ENCODE measurements at places on chromosomes 3 and 15.

DNA sequence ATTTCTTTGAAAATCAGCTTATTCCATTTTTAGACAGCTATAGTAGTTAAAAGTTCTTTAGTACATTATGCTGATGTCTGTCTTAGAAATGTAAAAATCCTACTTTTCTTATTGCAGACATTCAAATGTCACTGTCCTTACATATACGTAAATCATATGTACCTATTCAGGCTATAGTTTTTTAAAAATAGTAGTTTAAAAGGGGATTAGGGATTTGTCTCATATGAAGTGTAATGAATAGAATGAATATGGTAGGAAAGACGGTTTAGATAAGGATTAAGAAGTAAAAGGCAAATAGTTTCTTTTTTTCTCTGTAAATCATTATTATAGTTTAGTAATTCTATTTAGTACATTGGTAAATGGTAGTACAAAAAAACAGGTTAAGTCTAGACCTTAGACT is 7.4 kb downstream of the DIPK2A start:
- no peak for DNase-seq

GRCh38 chr3:184339001-184339400 is 1.6 kb downstream of the FAM131A start:
- DNase-seq = no peak

- no peak for DNase-seq
Observed at GRCh38 chr3:169158379-169158778, 505.1 kb downstream of the MECOM start.

DNA sequence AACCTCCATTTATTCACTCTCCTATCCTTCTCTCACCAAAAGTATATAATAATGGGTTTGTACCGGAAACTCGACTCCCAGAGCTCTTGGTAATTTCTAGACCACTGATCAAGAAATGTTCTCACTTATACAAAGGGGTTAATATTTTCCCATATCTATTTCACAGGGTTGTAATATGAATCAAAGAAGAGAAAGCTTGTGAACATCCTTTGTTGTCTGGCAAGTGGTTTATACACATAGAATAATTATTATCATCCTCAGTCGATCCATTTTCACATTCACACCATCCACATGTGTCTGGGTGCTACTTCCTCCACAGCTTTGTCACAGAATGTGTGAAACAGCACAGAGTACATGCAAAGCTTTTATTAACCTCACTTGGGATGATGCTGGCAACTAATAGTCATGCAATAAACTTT is 29.9 kb upstream of the STT3B start:
- no peak for DNase-seq

- no peak for DNase-seq
Observed at GRCh38 chr3:163577271-163577670, 1501.0 kb downstream of the SI start.

DNA sequence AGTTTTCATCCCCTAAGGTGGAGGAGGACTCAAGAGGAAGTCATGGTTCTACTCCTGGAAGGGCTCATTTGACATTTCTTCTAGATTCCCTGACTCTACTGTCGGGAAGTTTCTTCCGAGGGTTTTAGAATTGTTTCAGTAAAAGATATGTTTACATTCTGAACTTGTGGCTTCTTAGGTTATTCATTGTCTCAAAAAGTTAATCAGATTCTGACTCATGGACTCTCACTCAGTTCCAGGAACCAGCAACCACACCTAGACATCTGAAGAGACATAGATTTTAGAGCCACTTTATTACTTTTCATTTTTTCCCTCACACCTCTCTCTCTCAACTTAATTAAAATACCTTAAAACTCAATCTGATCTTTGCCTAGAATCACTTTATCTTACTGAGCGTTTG is 862.6 kb downstream of the AGBL1 start:
- DNase-seq = no peak

GRCh38 chr3:149080699-149081091 is 5.6 kb downstream of the HLTF start:
- DNase-seq = no peak

DNA sequence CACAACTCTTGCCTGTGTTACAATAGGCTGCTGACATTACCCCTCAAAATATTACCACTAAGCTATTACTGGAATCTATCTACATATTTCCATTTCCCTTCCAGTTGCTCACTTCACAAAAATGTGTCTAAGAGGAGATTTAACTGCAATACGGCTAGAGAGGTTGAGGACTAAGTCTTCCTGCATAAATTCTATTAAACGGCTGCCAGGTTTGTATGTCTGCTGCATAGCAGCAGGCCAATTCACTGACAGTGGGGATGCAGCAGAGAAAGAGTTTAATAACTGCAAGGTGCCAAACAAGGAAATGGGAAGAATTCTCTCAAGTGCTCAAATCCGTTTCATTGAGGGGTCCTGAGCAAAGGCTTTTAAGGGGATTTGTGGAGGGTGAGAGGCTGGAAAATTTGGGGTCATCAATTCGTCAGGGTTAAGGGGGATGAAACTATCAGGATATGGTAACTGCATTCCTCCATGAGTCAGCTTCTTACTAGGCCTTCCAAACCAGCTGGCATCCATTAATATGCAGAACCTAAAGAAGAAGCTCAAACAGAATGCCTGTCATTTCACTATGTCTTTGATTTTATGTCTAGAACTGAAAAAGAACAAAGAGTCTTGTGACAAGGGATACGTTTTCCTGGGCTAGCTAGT is 675.6 kb downstream of the TBL1XR1 start:
- DNase-seq = no peak

DNA sequence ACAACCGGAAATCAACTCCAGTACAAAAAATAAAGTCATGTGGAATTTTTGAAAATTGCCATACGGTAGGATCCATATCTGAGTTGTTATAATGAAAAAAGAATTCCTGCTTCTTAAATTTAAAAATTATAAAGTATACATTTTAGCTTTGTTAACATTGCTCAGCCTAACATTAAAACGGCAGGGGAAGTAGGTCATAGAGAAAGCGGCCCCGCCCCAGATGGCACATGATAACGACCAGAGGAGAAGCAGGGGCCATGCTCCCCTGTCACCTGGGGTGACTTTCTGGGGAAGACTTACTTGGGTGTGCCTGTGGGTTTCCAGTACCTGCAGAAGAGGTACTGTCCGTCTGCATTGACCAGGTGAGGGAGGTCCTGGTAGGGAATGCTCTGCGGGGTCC is 921 bp downstream of the MGLL start:
- DNase-seq = no peak

DNA sequence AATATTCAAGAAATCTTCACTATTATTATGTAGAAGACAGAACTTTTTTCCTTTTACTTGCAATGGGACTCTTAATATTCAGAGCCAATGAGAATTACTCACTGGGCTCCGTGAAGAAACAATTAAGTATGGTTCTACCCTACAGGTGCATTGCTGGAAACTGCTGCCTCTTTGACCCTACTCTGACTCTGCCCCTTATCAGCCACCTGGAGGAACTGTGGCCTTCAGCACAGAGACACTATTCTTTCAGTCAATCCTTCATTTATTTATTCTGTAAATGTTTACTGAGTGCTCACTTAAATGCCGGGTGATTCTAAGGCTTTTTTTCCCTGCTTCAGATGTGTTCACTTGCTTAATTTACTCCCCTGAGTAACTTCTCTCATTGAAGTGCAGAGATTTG is 163.2 kb downstream of the SYNPR start:
- DNase-seq = no peak

- DNase-seq = no peak
Observed at GRCh38 chr15:70327856-70328678, 230.3 kb upstream of the TLE3 start.

DNA sequence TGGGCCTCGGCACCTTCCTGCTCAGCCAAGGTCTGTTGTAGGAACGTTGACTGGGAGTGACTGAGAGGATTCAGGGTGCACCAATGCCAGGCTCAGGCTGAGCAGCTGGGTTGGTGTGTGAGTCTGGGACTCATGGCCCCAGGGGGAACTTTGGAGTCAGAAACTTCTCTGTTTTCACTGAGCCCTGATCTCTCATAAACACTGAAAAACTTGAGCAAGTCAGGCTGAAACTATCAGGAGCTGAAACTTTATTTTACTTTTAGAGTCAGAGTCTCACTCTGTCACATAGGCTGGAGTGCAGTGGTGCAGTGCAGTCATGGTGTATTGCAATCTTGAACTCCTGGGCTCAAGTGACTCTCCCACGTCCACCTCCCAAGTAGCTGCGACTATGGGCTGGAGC is 3.0 kb downstream of the TRAK1 start:
- no peak for DNase-seq

GRCh38 chr3:145898487-145898886 is 262.5 kb downstream of the PLOD2 start:
- no peak for DNase-seq

- DNase-seq = no peak
Observed at GRCh38 chr3:146888176-146888575, 283.0 kb upstream of the PLSCR5 start.

DNA sequence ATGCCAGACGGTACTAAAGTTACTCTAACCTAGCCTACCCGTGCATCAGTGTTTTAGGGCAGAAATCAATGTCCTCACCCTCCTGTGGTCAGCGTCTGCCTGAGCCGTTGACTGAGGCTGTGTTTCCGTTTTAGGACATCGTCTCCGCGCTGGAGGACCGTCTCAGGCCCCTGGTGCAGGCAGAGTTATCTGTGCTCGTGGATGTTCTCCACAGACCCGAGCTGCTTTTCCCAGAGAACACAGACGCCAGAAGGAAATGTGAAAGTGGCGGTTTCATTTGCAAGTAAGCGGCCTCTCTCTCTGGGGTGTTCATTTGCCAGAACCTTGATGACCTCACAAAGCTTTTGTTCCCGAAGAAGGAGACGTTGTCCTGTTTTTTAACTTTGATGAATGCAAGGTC is 217.0 kb downstream of the ITPR1 start:
- no peak for DNase-seq

- no peak for DNase-seq
Observed at GRCh38 chr15:43763819-43764446, 12.8 kb downstream of the ELL3 start.

DNA sequence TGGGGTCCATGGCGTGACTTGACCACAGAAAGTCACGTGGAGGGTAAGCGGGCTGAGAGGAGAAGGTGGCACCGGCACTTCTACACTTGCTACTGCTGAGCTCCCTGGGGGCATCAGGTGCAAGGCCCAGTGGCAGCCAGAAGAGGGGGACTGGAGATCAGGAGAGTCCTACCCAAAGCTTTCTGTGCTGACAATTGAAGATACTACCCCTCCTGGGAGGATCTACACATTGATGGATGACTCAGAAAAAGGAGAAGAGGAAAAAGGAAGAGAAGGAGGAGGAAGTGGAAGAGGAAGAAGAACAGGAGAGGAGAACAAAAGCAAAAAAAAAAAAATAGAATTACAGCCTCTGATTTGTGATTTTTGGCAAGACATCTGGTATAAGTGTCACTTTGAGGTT is 41.2 kb downstream of the MYO5C start:
- no peak for DNase-seq

GRCh38 chr15:87570206-87570605 is 686.3 kb downstream of the NTRK3 start:
- DNase-seq = no peak

- DNase-seq = no peak
Observed at GRCh38 chr3:58580826-58581327, 3.7 kb upstream of the FAM107A start.

GRCh38 chr15:85545752-85546151 is 165.3 kb downstream of the AKAP13 start:
- DNase-seq = no peak

GRCh38 chr3:47002171-47003055 is 22.9 kb downstream of the NBEAL2 start:
- DNase-seq = no peak

- no peak for DNase-seq
Observed at GRCh38 chr3:142180761-142181362, 31.5 kb upstream of the TFDP2 start.

DNA sequence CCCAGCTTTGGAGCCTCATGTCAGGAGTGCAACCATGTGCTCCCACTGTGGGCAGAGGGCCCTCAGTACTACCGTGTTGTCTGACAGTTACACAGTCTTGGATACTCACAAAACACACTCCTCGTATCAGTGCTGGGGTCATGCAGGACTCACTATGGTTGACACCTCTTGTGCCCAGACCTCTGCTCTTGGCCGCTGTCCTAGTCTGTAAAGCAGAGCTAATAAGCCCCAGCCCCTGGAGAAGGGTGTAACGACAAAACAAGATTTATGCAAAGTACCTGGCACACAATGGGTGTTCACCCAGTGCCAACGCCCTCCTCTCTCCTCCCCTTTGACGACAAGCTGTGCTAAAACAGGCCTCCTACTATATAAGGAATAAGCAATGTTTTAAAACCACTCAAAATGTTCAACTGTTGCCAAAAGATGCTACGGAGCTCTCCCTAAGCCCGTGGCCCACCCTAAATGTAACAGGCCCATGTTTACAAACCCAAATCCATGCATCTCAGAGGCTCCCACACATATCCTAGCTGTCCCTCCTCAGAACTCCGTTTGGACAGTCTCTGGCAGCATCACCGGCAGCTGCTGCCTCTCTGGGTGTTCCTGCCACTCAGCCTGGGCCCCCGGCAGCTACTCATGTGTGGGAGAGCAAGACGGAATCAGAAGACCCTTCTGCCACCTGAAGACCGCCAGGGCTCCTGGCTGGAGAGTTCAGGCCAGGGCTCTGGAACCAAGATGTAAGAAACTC is 65.8 kb downstream of the MRPL46 start:
- no peak for DNase-seq

DNA sequence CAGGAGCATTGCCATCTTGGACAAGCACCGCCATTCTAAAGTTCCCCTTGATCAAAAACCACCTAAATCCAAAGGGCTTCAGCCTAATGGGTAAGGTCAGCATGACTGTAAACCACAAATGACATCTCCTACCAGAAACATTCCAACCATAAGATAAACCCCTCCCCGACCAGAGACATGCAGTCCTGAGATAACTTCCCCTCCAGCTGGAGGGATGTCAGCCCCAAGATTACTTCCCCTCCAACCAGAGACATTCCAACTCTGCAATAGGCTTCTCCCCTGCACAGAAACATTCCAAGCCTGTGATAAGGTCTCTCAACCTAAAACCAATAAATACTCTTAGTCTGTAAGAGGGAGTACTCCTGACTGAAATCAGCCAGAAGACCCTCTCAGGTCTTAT is 62.7 kb upstream of the DNAJC19 start:
- no peak for DNase-seq

DNA sequence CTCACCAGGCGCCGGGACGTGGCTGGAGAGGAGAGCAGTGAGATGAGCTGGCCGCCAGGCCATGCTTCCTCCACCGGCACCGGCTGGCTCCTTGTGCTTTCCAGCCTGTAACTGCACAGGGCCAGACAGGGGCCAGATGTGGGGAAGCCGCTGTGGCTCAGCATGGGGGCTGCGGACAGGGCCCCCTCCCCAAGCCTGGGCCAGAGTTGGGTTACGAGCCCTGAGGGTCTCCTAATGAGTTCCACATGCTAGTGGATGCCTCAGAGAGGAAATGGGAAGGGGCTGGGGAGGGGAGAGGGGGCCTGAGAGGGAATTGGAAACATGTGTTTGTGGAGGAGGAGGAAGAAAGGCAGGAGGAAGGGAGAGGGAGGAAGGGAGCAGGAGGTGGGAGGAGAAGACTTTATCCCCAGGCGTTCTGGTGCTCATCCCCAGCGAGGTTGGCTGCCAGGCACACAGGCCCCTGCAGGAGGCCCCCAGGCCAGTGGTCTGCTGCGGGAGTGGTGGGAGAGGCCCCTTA is 11.7 kb upstream of the DUSP7 start:
- no peak for DNase-seq

GRCh38 chr3:179929091-179929529 is 107.6 kb downstream of the PEX5L start:
- peak; percentile 11 for DNase-seq

All from stimulated activated CD4-positive, alpha-beta T cell treated with anti-CD3 and anti-CD28 coated beads, Interleukin-1b, Interleukin-23, amount 100 ng/mL, for 24 hours (primary cell).